ENCODE measurements at places on chromosomes 5 and 9.

DNA sequence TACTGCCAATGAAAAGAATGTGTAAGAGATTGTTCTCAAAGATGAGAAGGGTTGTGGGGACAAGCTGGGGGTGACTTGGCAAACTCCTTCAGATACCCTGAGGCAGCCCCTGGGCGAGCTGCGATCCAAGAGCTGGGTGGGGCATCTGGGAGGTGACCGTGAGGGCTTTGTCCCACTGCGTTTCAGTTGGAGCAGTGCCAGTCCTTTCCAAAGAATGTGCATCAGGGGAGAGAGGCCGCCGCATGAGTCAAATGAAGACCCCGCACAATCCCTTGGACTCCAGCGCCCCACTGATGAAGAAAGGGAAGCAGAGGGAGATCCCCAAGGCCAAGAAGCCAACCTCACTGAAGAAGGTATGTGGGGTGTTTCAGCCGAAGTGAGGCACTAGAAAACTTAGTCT is 28.4 kb downstream of the SECISBP2 start:
- no peak for DNase-seq

- no peak for DNase-seq
These were observed 508 bp upstream of the NME5 start for GRCh38 chr5:138139781-138140090.

DNA sequence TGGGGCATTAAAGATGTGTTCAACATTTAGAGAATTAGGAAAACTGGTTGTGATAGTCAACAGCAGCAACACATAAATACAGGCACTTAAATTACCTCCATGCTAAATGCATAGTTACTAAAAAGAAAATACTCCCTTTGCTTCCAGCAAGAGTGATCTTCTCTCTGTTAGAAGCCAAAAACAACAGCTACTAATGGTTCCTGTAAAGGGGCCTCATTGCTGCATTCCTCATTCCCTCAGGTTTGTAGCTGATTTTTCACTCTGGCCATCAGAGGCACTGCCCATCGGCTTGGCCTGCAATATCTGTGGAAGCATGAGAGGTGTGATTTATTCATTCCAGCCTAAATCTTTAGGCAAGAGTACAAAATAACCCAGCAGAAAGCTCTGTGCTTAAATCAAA is 466.0 kb upstream of the ADAMTS16 start:
- DNase-seq: no peak

GRCh38 chr5:154087260-154087659 is 48.5 kb downstream of the MFAP3 start:
- no peak for DNase-seq

- no peak for DNase-seq
These were observed 59.1 kb upstream of the TBC1D2 start for GRCh38 chr9:98314381-98315066.
